ENCODE measurements at places on chromosomes 6 and 20. TPM values are rescaled to one million over a fixed set of nuclear protein-coding genes. Genes with fewer than 3 reads are reported as not detected.

PCMTD2 gene
- total RNA-seq, result 19.7 TPM

PPIL6 gene
- total RNA-seq, result 0.41 TPM

BCAS4 gene
- total RNA-seq, result 18.5 TPM

TAAR1 gene
- total RNA-seq, result not detected

RFX6 gene
- total RNA-seq, result not detected

HLA-DQA2 gene
- total RNA-seq, result not detected

Data from HFFc6 (cell line).